Stimulated activated CD8-positive, alpha-beta memory T cell treated with anti-CD3 and anti-CD28 coated beads, Interleukin-7, amount 100 ng/mL, for 4 hours (primary cell): ENCODE measurements at places on chromosomes 3 and 15.

DNA sequence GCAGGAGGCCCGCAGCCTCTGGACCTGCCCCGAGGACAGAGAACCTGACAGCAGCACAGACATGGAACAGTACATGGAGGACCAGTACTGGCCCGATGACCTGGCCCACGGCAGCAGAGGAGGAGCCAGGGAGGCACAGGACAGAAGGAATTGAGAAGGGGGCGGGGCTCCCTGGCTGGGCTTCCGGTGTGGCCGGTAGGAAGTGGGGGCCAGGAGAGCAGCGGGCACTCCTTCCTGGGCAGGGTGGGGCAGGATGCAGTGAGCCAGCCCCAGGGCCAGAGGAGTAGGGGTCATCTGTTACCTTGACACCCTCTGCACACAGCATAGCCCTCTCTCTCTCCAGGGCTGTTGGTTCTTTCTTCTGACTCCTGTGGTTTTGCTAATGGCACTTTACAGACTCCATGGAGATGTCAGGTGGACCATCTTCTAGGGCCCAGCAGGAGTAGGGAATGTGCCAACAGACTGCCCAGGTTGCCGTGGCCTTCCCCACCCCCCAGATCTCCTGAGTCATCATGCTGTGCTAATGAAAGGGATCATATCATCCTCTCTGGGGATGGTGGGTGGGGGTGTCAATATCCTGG, 8.6 kb upstream of the ISG20 start:
- no peak for DNase-seq

GRCh38 chr15:80929689-80930088, 59.9 kb downstream of the MESD start:
- DNase-seq = no peak

DNA sequence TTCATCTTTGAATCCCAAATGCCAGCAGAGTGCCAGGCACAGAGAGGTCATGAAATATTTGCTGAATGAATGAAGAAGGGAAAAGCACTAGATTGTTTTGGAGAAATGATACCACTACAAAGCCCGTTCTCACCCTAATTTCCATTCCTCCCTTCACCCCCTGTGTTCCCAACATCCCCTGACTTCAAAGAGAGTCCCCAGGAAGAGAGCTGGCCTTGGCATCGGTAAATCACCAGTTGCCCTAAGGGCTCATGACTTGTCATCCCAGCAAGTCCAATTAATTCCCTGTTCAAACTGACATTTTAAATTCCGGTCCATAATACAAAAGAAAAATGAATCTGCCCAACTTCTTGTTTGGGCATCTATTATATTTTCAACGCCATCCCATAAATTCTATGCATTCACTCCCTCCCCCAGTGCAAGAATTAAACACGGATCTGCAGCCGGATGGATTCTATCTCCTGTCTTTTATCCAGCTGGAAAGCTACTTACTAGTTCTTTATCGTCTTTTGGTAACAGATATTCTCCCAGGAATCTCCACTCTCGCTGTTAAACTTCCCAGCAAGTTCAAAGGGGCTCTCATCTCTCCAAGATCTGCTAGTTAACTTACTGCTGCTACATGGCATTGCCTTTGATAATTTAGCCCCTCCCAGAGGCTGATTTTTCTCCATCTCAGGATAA, 63.9 kb upstream of the TSC22D2 start:
- no peak for DNase-seq

GRCh38 chr3:48233542-48233941, 7.4 kb upstream of the ZNF589 start:
- DNase-seq = no peak

GRCh38 chr15:78933823-78934654, 10.8 kb downstream of the CTSH start:
- DNase-seq = no peak

- no peak for DNase-seq
Measured at GRCh38 chr3:114179575-114179974, 723 bp upstream of the DRD3 start.

- no peak for DNase-seq
Measured at GRCh38 chr3:147298511-147298982, 107.8 kb downstream of the ZIC4 start.

- no peak for DNase-seq
Measured at GRCh38 chr3:190003681-190004123, 117.0 kb downstream of the P3H2 start.

DNA sequence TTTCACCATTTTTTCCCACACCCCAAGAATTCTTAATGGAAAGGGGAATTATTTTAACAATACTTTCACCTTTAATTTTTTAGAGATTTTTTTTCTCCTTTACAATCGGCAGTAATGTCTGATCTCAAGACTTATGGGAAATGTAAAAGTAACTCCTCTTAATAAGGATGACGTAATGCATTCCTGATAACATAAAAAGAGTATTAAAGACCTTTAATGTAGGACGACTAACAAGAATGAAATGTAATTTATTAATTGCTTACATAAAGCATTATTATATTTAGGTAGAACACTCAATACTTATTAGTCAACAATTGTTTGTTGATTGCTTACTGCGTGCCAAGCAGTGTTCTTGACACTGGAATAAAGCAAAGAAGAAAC, 416.8 kb upstream of the NAALADL2 start:
- DNase-seq = no peak

DNA sequence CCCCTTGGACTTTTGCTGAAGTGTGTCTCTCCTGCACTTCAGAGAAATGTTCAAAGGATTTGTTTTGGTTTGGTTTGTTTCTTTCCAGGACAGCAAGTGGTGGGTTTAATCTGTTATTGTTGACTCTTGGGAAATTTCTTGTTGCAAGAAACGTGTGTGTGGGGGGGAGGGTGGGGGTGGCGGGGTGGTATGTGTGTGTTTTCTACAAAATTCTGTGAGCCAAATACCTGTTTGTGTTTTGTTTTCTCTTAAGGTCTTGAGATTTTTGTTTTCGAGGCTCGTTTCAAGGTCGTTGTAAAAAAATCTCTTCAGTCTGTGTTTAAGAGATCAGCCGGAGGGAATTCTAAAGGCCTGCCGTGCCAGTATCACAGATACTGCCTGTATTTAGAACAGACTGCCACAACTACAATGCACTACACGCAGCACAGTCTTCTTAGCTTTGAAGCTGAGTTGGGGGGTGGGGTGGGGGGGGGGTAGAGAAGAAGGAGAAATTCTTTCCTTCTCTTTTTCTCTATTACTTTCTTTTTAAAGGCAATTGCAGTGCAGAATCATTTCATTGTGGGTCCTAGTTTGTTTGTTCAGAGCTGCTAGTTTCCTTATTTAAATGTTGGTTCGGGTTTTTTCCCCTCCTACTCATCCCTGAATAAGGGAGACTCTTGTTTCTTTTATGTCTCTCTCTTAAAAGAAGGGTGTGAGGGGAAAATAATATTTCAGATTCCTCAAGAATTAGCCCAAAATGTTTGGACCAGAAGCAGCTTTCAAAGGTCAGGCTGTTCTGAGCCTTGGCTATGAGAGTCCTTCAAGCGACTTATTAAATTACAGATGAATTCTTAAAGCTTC, 1.4 kb upstream of the BCL6 start:
- no peak for DNase-seq

GRCh38 chr3:39748002-39748401, 61.4 kb upstream of the MYRIP start:
- DNase-seq = no peak

- DNase-seq = no peak
Measured at GRCh38 chr3:129121016-129121791, 400 bp downstream of the RAB43 start.

DNA sequence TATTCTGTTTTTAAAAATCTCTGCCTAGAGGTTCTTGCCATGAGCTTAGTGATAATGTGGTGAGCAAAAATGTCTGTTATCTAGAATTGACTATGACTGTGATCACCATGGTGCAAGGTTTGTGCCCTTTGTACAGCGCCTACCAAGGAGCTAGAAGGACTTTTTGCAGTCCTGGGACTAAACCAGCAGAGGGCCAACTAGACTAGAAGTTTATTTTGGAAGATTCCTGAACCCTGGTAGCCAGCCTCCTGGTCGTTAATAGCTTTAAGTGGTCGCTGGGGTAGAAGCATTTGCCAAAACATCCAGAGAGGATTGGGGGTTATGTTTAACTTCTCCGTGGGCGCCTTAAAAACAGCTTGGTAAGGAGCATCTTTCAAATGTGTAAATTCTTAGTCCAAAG, 7.8 kb downstream of the SCG5 start:
- no peak for DNase-seq

GRCh38 chr3:186540835-186541226, 3.3 kb downstream of the CRYGS start:
- no peak for DNase-seq

DNA sequence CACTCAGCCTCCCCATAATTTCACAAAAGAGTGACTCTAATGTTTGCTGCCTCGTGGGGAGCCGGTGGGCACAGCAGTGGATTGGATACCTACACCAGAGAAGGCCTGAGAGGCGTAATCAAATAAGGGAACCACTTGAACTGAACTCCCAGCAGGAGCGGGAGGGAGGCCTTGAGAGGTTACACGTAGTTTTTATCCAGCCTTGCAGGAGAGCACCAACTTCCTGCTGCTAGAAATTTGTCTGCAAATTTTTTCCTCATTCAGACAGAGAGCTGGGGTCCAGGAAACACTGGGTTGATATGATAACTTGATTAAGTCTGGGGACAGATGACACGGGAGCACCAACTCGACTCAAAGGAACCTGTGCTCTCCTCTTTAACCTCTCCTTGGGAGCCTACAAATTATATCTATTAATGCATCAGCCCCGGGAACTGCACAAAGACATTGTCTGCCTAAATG, 69.8 kb downstream of the HES1 start:
- no peak for DNase-seq

GRCh38 chr3:105866656-105867653, 1.9 kb downstream of the CBLB start:
- DNase-seq = no peak

DNA sequence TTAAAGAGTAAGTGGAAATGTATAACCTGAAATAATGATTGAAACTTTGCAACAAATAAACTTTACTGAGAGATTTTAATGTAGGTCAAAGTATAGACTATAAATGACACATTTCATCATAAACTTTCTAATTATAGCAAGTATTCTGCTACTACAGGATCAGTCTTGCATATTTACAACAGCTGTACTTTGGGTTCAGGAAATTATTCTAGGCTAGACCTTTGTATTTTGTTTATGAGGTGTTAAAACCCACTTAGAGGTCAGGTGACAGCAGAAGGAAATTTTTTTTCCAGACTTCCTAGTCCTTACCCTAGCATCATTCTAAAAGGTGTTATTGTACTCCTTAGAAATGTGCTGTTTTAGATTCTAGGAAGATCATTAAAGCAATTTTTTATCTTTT, 2.3 kb downstream of the RNF7 start:
- no peak for DNase-seq

DNA sequence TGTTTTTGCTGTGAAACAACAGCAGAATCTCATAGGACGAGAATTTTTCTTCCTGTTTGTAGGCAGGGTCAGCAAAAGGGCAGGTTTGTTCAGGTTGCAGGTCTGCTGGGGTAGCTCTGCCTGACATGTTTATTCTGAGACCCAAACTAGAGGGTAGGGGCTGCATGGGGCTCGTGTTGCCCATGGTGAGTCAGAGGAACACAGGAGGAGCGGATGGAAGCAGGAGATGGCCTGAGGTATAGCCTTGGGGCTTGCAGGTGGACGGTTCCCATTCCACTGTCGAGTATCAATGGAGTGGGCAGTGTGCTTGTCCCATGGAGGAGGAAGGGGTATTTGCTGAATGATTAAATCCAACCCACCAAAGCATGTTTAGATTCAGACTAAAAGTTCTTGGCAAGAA, 138.9 kb downstream of the APBA2 start:
- DNase-seq = no peak

DNA sequence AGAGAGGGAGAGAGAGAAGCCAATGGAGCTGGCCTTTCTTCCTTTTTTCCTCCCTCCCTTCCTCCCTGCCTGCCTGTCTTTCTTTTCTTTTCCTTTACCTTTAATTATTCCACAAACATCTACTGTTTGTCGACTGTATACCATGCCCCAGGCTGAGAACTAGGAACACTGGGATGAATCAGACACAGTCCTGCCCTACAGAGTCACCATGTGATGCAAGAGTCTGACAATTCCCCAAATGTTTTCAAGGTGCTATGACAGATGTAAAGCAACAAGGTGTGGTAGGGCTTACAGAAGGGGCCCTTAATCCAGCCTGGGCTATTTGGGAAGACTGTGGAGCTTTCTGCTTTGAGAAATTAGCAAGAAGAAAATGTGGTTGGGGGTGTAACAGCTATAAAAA, 4.0 kb upstream of the SPSB4 start:
- no peak for DNase-seq

GRCh38 chr3:48532271-48532976, 24.2 kb downstream of the PFKFB4 start:
- DNase-seq = no peak

- DNase-seq = peak; percentile 12
Measured at GRCh38 chr15:80160570-80161156, 7.9 kb downstream of the FAH start.

DNA sequence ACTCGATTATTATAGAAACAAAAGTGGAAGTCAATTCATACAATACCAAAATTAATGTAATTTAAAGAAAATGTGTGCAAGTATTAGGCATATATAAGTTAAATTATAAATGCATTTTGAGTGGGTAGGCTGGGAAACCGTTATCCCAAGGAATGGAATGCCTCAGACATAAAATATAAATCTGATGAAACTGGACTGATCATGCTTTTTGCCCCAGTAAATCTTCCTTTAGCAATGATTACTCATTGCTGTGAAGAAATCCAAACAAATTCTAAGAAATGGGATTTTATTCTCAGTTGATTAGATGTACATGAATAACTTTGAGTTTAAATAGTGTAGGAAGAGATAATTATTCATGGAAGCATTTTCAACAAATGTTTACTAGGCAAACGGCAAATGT, 185.5 kb upstream of the KCNMB2 start:
- no peak for DNase-seq

DNA sequence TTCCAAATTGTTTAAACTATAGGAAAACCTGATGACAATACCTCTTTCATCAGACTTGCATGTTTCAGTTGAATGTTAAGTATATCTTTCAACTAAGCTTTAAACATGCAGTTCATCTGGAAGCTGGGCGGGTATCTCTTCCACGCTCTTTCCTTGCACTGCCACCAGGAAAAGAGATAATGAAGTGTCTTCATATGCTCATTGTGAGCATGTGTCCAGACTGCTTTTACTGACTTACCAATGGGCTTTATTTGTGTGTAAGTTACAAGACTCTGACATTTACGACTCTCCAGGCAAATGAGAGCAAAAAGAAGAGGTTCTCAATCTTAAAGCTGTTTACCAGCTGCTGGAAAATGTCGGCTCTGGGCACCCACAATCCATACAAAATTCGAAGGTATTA, 52.8 kb downstream of the TMEM212 start:
- DNase-seq = no peak

- DNase-seq = no peak
Measured at GRCh38 chr3:190840146-190840545, 22.3 kb downstream of the GMNC start.

GRCh38 chr3:101259485-101260341, 60.7 kb downstream of the IMPG2 start:
- no peak for DNase-seq

- no peak for DNase-seq
Measured at GRCh38 chr15:79948095-79948695, 22.8 kb downstream of the BCL2A1 start.

DNA sequence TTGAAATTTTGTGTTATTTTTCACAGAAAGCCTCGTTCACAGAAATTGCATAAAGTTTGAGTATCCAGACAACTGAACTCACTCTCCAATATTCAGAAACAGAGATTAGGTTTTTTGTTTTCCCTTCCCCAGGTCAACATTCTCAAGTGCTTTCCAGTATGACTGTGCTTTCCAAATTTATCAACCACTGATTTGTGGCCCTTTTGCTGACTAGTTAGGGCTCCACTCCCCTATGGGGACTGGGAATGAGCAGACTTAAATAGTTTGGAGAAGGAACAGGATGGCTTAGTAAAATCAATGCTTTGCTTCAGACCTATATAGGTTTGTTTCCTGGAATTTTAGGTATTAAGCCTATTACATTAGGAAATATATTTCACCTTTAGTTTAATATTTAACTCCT, 38.2 kb upstream of the NAALADL2 start:
- no peak for DNase-seq
